ENCODE measurements at places on chromosomes 2 and 18. TPM values are rescaled to one million over a fixed set of nuclear protein-coding genes. Genes with fewer than 3 reads are reported as not detected.

Gene CLASP1
- 15.2 TPM for polyA plus RNA-seq

Gene LOXL3
- polyA plus RNA-seq, result 0.15 TPM

Gene ARL4C
- polyA plus RNA-seq, result 112 TPM

Gene GKN2
- not detected for polyA plus RNA-seq

Gene OXER1
- not detected for polyA plus RNA-seq

Gene GAL3ST2
- not detected for polyA plus RNA-seq

Gene ITGB6
- polyA plus RNA-seq, result not detected

Gene MPHOSPH10
- 33.6 TPM for polyA plus RNA-seq

Gene LRATD1
- not detected for polyA plus RNA-seq

Gene STPG4
- polyA plus RNA-seq, result not detected

Gene LDLRAD4
- 17.6 TPM for polyA plus RNA-seq

Gene FBLN7
- polyA plus RNA-seq, result 0.92 TPM

Data from naive thymus-derived CD8-positive, alpha-beta T cell (primary cell).